NCI-H460 (cell line): ENCODE measurements at places on chromosomes 13 and 19.

DNA sequence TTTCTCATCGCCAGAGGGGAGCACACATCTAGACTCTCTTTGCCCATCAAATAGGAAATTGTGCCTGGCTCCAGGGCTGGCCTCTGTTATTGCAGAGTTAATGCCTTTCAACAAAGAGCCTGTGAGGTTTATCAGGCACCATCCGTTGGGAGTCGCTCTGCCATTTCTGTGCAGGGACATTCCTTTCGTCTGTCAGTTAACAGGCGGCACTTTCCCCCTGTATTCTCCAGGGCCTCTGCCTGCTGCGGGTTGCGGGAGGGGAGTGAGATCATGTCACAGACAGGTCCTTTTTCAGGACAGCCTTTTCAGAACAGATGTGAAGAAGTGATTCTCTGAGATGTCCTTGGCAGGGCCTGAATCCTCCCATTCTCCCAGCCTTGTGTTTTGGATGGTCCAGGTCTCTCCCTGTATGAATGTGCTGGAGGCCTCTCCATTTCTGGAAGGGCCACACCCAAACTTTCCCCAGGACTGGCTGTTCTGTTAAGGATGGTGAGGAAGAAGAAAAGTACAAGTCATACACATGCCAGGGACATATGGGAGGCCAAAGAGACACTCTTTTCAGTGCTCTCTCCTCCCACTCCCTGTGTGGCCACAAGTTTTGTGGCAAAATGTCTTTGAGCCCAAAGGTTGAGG lies 14.9 kb downstream of the SERP2 start:
- no peak for DNase-seq

GRCh38 chr13:67229481-67230403 lies at the start of gene PCDH9:
Gene PCDH9, minus strand, starts transcription at chr13:67230336. Its CDS starts 1,896 bp downstream, at chr13:67228440.
- DNase-seq = no peak

- DNase-seq = peak; percentile 42
These were observed 1.1 kb downstream of the HSPB6 start for GRCh38 chr19:35755550-35756376.

GRCh38 chr13:33274264-33274663 lies 11.3 kb downstream of the STARD13 start:
- DNase-seq = no peak

DNA sequence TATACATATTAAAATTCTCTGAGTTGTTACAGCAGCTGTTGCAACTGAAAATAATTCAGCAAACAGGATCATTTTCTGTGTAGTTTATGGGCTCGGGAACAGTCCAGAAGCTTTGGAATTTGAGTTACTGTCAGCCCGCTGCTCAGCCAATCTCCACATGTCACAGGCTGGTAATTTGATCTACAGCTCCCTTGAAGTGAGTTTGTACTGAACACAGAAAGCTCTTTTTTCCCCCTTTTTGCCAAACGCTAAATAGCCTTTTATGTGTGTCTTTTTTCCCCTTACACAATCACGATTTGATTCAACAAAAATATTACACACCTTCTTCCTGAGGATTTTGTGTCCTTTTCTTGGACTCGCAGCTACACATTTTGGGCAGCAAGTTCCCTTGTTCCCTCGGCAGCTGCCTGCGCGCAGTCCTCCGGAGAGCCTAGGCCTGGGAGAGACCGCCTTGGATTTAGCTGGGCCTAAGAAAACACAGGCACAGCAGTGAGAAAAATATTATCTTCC lies 371.4 kb downstream of the KCNRG start:
- DNase-seq = no peak

- no peak for DNase-seq
These were observed 25.7 kb downstream of the ZNF577 start for GRCh38 chr19:51861870-51862622.

- no peak for DNase-seq
These were observed 371.3 kb downstream of the SLC7A1 start for GRCh38 chr13:29224206-29224605.

- no peak for DNase-seq
These were observed 11.2 kb downstream of the PPP6R1 start for GRCh38 chr19:55247621-55248099.

GRCh38 chr19:41753159-41753558 lies 2.2 kb upstream of the CEACAM6 start:
- peak; percentile 14 for DNase-seq

DNA sequence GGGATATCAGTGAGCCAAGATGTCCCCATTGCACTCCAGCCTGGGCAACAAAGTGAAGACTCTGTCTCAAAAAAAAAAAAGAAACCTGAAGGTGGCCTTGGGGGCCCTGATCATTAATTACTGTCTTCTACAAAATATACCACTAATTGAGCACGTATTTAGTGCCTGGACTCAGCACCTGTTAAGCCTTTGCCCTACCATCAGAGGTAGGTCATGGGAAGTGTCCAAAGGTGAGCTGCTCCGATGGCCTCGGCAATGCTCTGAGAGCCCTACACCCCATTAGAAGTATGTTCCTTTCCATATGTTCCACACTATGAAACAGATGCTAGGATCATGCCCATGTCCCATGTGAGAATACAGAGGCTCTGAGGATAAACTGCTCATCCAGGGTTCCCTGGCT lies 20.9 kb downstream of the NOSIP start:
- no peak for DNase-seq

GRCh38 chr13:39956036-39956435 lies 300.6 kb downstream of the COG6 start:
- DNase-seq = no peak

DNA sequence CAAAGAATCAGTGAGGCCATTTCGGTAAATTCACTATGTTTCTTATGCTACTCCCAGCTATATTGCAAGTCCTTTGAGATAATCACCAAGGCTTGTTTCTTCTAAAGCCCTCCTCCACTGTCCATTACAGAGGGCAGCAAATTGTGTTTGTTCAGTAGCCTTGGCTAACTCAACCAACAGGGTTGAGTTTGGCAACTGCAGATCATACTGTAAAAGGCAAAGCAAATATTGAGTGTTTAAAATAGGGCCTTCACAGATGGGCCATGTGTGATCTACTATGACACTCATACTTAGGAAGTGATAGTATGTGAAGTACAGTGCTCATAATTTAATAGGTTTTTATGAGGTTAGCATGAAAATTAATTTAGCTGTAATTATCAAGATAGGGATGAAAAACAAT lies 171.3 kb downstream of the DACH1 start:
- DNase-seq = no peak

GRCh38 chr19:47891923-47892666 lies 6.0 kb upstream of the SULT2A1 start:
- DNase-seq = no peak

DNA sequence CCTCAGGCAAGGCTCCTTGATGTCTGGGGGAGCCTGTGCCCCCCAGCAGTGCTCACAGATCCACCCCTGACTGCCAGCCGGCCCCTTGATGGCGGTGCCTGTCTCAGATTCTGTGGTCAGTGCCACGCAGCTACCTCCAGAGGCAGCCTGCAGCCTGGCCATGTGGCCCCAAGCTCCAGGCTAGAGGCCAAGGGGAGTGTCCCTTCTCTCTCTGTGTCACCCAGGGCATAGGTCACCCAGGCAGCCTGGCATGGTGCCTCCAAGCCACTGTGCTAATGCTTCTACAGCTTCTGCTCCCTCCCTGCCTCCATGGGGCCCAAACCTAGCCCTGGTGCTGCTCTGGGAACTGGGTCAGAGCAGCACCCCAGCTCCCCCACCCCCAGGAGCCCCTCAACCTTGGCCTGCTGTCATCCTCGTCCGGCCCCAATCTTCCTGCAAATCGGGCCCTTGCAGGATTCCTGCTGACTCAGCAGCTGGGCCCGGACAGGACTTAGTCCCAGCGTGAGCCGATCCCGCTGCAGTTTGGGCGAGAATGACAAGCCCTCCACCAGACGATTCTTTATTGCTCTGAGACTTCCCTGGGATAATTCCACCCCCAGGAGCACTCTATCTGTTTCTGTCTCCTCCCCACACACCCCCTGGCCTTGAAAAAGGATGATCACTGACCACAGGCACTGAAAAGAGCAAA lies 2.8 kb upstream of the ARL11 start:
- DNase-seq = no peak

- no peak for DNase-seq
These were observed 55.8 kb downstream of the ZNF93 start for GRCh38 chr19:19956434-19957075.

DNA sequence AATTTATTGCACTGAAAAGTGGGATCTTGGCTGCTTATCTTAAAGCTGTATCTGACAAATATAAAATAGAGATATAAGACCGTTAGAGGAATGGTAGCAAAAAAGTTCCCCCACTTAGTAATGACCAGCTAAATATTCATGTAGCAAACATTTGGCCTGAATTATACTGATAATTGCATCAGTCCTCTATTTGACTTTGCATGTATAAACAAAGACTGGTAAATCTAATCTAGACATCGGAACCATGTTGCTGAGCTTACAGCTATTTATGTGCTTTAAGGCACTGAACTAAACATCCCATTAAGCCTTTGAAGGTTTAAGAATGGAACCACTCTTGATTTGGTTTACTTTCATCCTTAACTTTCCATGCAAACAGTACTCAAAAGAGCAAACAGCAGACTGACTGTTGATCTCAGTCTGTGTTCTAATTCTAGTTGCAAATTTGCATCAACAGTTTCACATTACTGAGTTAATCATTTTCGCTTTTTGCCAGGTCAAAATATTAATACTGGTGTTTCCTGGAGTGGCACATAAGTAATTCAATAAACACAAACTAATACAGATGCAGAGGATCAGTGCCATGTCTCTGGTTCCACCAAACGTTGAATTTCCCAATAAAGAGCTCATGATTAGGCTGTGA lies 203.5 kb upstream of the HTR2A start:
- no peak for DNase-seq

DNA sequence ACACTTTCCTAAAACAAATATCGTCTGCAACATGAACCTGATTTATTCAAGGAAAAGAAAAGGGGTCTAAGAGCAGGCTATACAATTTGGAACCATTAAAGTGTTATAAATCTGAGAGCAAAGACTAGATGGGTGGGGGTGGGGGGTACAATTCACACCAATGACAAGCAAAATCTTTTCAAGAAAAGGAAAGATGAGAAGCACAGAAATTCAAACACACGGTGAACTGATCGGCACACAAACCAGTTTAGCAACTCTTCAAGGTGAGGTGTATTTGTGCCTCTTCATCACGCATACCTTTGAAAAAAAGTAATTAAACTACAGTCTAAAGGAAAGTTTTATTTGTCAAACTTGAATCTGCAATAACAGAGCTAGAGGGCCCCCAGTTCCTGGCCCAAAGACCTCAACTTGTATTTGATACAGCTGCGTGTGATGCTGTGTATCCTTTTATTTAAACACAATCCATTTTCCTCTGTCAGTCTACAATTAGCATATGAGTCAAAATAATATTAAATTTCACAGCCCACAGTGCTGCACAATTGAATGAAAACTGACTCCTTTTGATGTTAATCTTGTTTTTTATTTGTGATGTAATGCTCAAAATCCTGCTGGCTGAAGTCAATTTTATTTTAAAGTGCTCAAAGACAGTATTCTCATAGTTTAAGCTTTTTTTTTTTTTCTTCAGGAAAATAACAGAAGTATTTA lies 14.2 kb downstream of the EFNB2 start:
- no peak for DNase-seq

DNA sequence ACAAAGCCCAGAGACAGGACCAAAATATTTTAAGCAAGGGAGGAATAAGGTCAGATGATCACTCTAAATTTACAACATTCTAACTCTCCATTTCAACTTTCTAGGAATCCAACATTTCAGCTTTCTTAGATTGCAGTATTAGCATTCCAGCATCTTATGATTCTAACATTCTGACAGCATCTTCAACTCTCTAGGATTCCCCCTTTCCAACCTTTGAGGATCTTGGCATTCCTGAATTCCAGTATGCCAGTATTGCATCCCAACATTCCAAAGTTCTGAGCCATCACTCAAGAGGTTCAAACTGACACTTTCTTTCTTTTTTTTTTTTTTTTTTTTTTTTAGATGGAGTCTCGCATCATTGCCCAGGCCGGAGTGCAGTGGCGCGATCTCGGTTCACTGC lies 13.8 kb downstream of the TGFB1 start:
- no peak for DNase-seq

GRCh38 chr19:45809643-45810159 lies 5.4 kb downstream of the RSPH6A start:
- no peak for DNase-seq

GRCh38 chr19:4693078-4693350 lies 22.9 kb upstream of the MYDGF start:
- no peak for DNase-seq

DNA sequence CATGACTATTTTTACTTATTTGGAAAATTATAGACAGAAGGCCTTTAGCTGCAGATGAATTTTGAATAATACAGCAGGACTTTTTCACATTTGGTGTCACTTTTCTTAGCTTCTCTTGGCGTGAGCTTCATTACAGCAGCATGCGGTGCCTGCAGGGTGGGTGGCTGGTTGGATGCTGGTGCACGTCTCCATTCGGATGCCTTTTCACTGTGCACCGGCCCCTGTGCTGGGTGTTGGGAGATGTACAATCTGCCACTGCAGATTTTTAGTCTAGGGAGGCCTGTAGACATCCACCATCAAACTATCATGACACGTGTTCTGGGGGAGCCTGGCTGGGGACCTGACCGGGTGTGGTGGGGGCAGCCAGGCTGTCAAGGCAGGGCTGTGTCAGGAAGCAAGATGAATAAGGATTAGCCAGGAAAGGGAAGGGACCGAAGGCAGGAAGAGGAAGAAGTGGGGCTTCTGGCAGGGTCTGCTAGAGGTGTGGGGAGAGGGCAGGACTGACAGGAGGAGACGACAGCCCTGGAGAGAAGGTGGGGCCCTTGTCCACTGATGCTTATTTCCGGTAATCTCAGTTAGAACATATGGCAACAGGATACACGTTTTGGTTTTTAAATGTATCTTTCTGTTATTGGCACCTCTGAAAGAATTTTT lies 88.8 kb downstream of the ARHGEF7 start:
- DNase-seq = no peak

DNA sequence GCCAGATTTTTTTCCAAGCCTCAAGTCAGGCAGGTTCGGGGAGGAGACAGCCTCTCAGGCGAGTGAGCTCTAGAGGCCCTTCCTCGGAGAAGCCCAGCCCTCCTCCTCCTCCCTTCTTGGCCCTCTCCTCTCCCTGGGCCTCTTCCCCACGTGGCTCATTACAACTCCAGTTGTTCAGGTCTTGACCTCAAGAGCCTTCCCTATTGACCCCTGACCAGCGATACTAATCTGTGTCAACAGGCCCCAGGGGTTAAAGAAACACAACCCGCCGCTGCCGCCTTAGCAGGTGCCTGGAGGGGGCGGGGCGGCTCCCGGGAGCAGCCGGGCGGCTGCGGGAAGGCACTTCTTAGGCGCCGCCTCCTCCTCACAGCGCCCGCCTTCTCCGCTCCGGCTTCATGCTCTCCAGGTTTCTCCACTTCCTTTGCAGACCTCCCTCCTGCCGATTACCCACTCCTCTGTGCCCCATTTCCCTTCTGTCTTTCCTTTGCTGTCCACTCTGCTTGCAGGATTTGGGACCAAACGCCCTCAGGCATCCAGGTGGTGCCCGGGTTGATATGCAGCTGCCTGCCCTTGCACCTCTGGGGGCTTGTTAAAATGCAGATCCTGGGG lies 51.0 kb downstream of the LYL1 start:
- DNase-seq = no peak

- no peak for DNase-seq
These were observed 162.8 kb downstream of the ZNF536 start for GRCh38 chr19:30535011-30535410.

- DNase-seq = no peak
These were observed 442.4 kb upstream of the SGCG start for GRCh38 chr13:22738357-22738756.

GRCh38 chr19:3370214-3370720 lies 3.9 kb downstream of the NFIC start:
- no peak for DNase-seq

- no peak for DNase-seq
These were observed 37.9 kb upstream of the CPB2 start for GRCh38 chr13:46142776-46143175.

GRCh38 chr13:47135800-47136503 lies 239.1 kb upstream of the HTR2A start:
- no peak for DNase-seq
